GM12864 (cell line): ENCODE measurements at places on chromosomes 2 and 18.
A peak's percentile ranks its signal among the peaks of the same experiment; 100 is the strongest.

DNA sequence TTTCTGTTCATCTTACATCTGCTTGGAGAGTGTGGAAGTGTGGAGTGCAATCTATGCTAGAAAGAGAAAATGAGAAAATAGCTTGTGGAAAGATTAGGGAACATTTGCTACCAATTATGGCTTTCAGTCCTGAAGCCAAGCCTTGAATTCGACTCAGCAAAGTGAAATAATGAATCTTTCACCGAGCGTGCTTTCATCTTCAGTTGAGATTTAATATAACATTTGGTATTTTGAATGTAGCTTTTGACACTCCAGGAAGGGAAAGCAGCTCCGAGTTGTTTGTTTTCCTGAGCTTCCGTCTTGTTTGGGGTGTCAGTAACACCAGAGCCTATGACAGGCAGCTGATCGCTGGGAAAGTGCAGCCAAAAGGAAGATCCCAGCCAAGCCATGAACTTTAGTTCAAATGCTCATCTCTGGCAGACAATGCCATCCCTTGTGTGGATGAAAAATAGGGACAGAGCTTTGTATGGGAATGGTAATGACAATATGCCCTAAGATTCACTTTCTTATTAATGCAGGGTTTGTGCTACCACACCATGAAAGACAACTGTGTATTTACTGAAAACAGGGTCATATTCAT, 25.0 kb upstream of the PHLPP1 start:
- no peak for DNase-seq

DNA sequence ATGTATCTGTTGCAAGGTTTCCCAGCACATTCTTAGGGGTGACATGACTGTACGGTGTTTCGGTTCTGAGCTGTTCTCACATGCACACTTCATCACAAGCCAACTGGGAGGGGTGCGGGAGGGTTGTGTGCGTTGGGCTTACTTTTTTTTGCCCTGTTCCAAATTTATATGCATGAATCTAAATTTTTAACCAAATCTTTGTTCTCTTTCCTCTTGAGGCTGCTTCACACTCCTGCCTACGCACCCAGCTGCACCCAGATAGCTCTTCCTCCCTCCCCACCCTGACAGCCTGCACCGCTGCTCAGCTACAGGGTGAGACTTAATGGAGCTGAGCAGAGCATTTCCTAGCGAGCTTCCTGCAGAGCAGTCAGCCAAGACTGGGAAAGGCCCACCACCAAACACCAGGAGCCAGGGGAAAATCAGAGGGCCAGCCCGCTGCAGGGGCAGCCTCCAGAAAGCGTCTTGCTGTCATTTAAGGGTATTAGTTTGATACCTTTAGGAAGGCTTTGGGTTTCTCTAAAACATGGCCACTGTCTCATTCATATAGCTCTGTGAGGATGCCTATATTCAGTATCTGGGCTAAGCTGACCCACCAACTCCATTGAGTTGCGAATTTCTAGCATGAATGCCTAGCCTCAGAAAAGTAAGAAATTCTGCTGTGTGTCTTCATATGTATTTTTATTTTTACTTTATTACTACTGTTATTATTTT, 84.5 kb downstream of the POU3F3 start:
- peak; percentile 22 for DNase-seq

DNA sequence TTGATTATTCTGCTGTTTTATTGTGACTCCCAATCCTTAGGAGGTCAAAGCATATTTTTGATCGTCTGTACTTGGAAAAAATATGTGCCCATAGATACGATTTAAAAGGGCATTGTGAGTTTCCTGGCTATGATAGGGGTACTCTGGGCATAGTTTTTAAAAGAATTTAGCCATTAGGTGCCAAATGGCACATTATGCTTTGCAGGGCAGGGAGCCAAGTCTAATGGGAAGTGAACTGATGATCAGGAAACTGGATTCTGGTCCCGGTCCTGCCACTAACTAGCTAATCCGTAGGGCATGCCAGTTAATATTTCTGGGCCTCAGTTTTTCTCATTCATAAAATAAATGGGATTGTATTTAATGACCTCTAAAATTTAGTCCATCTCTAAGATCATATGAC, 189.3 kb downstream of the LTBP1 start:
- DNase-seq = no peak

GRCh38 chr2:223936862-223937326, 8.2 kb downstream of the WDFY1 start:
- no peak for DNase-seq

GRCh38 chr2:32229635-32230034, 35.1 kb downstream of the NLRC4 start:
- DNase-seq = no peak

DNA sequence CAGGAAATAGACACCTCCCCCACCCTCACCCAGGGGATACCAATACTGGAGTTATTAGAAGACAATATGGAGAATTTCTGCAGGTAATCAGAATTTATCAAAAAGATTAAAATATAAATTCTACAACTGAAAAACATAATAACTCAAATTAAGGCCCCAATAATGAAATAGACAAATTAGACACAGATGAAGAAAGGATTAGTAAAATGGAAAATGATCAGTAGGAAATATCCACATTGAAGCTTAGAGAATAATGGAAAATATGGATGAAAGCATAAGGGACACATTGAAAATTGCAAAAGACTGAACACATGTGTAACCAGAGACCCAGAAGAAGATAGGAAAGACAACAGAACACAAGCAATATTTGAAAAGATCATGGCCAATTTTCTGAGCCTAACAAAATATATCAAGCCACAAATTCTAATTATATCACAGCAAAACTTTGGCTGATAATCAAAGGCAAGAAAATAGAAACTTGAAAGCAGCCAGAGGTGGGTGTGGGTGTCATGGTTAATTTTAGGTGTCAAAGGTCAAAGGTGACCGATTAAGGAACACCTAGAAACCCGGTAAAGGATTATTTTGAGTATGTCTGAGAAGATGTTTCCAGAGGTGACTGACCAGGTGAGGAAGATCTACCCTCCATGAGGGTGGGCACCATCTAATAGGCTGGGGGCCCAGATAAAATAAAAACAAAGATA, 28.2 kb downstream of the BOK start:
- no peak for DNase-seq

- DNase-seq = no peak
Observed at GRCh38 chr2:239589833-239590232, 189.0 kb upstream of the HDAC4 start.

DNA sequence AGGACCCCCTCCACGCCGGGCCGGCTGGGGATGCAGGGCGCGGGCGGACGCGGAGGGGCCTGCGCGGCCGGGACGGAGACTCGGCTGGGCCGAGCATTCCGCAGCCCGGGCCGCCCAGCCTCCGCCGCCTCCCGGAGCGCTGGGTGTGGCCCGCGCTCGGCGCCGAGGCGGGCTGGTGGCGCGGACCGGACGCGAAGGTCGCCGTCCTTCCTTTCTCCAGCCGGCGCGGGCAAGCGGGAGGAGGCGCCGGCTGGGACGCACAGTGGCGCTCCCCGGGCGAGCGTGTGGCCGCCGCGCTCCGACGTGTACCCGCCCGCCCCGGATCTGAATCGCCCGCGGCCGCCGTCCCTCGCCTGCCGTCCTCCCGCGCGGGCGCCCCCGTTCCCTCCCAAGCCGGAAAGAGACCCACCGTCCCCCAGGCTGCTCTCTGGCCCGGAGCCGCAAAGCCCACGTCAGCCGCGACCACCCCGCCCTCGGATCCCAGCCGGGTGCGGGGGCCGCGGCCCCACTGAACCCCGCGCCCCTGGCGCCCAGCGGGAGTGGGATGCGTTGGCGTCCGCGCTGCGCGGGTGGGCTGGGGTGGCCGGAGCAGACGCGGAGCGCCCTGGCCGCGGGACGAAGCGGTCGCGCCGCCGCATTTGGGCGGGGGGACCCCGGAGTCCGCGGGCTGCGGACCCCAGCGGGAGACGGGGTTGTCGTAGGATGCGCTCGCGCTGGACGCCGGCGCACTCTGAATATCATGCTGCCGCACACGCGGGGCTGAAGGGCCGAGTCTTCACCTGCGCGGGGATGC, 634 bp downstream of the SPATS2L start:
- no peak for DNase-seq

- DNase-seq = no peak
Observed at GRCh38 chr2:120551522-120551921, 184.1 kb upstream of the GLI2 start.

DNA sequence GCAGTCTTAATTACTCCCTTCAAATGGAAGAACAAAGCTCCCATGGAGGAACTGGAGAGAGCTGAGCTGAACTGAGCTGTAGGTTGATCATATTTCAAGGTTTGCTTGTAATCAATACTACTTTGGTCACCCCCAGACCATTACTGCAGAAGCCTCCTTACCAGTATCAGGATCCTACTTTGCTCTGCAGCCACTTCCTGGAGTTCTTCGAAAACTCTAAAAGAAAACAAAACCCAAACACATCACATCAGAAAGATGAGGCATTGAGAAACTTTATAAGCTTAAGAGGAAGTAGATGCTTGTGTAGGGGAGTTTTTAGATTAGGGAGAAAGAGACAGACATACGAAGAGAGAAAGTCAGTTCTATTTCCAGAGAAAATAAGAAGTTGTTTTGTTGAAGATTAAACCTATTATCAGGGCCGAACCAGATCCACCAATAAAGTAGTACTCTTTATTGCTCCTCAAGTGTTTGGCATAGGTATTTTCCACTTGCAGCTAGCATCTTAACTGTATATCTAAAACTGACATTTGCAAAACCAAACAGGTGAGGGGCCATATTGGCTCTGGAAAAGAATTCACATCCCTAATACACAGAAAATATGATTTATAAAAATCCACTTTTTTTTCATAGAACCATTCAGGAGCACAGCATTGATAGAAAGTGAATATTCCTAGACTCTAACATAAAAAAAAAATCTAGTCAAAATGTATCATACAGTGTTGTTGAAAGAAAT, 166.9 kb upstream of the KLF7 start:
- peak; percentile 60 for DNase-seq

DNA sequence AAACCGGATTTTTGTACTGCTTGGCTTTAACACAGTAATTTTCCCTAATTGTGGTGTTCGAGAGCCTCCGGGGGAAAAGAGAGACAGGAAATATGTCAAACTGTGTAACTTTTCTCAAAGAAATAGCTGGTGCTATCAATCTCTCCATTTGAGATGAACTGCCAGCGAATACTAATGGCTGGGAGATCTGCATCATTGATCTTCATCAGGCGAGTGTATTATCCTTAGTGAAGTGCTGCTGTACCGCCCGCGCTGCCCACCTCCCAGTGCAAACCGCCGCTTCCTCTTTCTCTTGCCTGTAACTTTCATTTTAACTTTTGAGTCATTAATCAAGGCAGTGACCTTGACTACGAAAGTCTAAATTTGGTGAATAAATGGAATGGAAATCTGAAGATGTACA, 246.1 kb upstream of the ST6GAL2 start:
- DNase-seq = no peak

- DNase-seq = no peak
Observed at GRCh38 chr2:86037141-86037794, 68.4 kb downstream of the POLR1A start.

- no peak for DNase-seq
Observed at GRCh38 chr2:43215673-43216255, 10.6 kb downstream of the ZFP36L2 start.

- DNase-seq = no peak
Observed at GRCh38 chr18:26868968-26869586, 3.6 kb upstream of the AQP4 start.

- no peak for DNase-seq
Observed at GRCh38 chr2:24363301-24363700, 3.0 kb upstream of the ITSN2 start.

- DNase-seq = no peak
Observed at GRCh38 chr2:54457323-54458023, 1.3 kb downstream of the SPTBN1 start.
